RCC 7860 (cell line): ENCODE measurements at places on chromosomes 12 and 14.

- DNase-seq = no peak
Measured at GRCh38 chr14:99055816-99056215, 216.2 kb downstream of the BCL11B start.

DNA sequence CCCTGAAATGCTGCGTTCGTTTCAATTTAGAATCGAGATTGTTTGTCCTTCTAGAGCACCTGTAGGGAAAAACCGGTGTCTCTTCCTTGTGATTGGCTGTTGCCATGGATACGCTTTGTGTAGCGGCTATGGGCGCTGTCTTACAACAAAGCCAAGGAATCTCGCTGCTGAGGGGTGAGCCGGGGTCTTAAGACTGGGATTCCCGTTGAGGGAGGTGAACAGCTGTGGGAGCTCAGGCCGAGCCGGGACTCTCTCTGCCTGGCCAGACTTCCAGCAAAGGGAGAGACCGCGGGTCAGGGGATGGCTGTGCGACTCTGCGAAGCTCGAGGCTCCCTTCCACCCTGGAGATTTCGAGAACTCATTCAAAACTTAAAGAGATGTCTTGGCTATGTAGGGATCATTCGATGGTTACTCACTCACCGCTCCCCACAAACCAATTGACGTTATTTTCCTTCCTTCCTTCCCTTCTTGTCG is at the start of the genes LRRIQ1 and TSPAN19:
LRRIQ1 (plus strand) TSS at position 118 of the 474 bp plus-strand sequence. CDS start 1,826 bp downstream, outside the sequence.
TSPAN19 (minus strand) TSS at position 44 of the 474 bp plus-strand sequence. CDS start 6,331 bp downstream, outside the sequence.
- peak; percentile 77 for DNase-seq

DNA sequence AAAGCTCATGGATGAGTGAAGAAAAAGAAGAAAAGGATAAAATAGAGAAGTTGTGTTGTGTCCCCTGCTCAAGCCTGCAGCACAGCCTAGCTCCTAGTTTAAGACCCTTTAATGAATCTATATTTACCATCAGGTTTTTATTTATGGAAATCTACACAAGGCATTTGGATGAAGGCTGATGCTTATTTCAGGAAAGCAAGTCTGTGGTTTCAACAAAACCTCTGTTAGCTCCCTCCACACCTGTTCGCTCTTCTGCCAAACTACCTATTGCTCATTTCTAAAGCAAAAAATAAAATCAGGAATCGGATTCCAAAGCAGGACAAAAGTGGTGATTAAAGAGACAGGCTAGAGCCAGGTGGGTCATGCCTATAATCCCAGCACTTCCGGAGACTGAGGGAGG is 18.9 kb upstream of the MAP3K9 start:
- no peak for DNase-seq

- DNase-seq = no peak
Measured at GRCh38 chr14:99401211-99401610, 79.4 kb downstream of the SETD3 start.

DNA sequence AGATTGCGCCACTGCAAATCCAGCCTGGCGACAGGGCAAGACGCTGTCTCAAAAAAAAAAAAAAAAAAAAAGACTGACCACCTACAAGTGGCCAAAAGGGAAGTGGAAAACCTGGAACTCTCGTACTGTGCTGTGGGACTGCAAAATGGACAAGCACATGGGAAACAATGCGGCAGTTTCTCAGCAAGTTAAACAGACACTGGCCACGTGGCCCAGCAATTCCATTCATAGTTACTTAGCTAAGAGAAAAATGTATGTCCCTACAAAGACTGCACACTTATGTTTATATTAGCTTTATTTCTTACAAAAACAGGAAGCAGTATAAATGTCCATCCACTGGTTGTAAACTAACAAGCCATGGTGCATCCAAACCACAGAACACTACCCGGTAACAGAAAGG is 5.6 kb downstream of the CHFR start:
- no peak for DNase-seq
